ENCODE measurements at places on chromosomes 4 and X.

DNA sequence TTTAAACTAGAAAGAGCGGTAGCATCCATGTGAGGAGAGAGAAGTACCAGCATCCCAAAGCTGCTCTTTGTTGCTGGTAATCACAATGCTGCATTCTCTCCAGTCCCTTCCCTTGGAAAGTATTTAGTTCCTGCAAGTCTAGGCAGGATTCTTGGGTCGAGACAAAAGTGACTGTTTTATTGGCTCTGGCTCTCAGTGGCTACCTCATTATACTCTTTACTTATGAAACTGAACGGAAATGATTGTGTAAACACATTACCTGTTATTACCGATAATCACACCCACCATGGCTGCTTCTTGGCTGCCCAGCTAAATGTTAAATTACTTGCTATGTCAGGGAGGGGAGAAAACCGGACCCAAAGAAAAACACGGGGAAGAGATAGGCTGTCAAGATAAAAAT, 26.2 kb downstream of the ATXN3L start:
- no peak for DNase-seq

- DNase-seq: no peak
Measured at GRCh38 chr4:105871997-105872396, 23.3 kb upstream of the NPNT start.

- DNase-seq: no peak
Measured at GRCh38 chr4:78293348-78293747, 236.2 kb downstream of the FRAS1 start.

- no peak for DNase-seq
Measured at GRCh38 chr4:76214177-76214675, 602 bp upstream of the SCARB2 start.

DNA sequence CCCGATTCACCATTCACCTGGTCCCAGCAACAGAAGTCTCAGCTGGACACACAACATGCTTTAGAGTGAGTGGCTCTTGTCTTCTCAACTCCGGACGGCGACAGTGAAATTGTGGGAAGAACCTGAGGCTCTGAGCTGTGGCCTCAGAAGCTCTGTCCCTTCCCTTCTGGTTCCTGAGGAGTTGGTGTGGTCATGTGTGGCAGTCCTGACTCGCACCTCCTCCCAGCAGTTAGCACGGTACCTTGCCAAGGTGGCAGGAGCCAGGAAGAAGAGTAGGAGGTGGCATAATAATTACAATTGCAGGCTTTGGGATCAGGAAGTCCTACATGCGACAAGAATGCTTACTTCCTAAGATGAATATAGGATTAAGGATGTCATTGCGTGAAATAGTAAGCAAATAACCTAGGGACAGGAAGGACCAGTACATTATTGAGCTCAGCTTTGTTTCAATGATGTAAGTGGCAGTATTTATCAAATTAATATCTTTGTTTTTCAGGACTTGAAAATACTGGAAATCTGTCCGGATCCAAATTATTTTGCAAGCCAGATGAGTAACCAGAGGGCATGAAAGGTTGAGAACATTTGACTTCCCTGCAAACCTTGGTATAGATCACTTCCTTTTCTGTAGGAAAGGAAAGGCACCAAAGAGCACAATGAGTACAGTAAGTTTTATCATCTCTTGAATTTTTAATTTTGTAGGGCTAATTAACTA, 21.1 kb downstream of the RNF4 start:
- DNase-seq: no peak

DNA sequence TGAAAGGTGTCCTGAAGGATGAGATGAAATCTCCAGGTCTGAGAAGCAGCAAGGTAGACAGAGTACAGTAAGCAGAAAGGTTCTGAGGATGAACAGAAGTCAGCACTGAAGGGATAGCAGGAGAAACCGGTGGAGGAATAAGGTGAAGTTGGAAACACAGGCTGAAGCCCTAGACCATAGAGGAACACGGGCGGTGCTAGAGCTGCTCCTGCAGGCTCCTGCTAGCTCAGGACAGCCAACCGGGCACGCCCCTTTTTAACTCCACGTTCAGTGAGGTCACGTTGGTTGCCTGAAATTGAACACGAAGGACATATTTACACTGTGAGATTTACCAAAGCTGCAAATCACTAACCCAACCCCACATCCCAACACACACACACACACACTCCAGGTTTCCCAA, 1886.4 kb upstream of the AGA start:
- DNase-seq: no peak
